ENCODE measurements at places on chromosomes 12 and 14.

DNA sequence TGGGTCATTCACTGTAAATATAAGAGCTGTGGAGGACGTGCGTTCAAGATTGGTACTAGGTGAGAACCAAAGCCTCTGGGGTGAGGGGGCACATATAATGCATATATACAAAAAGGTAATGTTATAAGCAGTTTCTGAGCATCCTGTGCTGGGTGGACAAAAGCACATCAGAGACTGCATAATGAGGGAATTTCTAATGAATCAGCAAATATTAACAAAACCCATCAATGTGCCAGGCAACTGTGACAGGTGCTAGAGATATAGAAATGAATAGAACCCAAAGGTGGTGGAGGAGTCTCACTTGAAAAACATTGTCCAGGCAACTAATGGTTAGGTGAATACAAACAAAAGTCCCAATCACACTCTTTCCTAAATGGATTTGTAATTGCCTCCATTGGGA is 74.7 kb downstream of the GPR65 start:
- DNase-seq = no peak

- DNase-seq = no peak
Observed at GRCh38 chr12:90207799-90208198, 499.2 kb upstream of the ATP2B1 start.

DNA sequence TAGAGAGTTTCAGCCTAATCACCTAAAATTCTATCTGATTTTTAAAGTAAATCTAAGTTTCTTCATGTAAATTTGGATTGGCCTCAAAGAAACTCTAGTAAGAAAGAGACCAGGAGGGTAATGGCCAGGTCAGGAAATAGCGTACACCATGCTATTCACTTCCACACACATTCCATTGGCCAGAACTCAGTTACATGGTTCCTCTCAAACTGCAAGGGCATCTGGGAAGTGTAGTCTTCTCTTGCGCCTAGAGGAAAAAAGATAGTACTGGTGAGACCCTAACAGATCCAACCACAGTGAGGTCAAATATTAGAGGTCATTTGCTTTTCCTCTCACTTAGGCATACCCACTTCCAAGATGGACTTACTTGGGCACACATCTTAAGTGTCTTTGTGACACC is 39.1 kb downstream of the MBIP start:
- DNase-seq = no peak

DNA sequence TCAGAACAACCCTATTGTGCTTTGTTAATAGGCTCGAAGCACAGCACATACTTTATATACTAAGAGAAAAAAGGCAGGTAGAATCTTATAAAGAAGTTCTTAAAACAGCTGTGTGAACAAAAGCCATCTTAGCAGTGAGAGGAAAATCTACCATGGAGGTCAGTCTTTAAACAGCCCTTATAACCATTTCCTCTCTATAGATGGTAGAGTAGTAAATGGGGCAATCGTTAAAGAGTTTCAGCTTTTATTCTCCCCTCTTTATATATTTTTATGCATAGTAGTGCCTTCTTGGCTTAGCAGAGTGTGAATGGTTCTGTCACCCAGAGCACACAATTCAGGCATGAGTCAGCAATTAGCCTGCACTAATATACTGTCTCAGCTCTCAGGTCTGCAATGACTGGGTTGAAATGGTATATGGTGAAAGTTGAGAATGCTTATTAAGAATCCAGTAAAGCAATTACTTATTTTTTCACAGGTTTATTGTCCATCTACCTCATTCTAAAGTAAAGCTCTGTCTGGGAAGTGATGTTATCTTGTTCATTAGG is 305.0 kb downstream of the NELL2 start:
- DNase-seq = no peak

DNA sequence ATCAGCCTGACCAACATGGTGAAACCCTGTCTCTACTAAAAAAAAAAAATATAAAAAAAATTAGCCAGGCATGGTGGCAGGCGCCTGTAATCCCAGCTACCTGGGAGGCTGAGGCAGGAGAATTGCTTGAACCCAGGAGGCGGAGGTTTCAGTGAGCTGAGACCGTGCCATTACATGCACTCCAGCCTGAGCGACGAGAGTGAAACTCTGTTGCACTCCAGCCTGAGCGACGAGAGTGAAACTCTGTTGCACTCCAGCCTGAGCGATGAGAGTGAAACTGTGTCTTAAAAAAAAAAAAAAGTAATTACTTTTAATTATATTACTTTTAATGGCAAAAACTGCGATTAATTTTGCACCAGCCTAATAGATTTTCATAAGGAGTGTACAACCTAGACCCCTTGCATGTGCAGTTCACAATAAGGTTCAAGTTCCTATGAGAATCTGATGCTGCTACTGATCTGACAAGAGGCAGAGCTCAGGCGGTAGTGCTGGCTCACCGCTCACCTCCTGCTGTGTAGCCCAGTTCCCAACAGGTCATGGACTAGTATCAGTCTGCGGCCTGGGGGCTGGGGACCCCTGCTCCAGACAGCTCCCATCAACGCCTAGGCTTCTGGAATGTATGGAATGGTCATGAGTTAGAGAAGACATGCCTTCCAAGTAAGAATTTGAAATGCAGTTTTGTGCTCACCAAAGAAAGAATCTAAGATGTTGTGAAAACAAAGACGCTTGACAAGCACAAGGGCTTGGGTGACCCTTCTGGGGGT is 10.1 kb downstream of the LTB4R start:
- DNase-seq = no peak

GRCh38 chr14:90288651-90289355 is 32.5 kb downstream of the PSMC1 start:
- no peak for DNase-seq

DNA sequence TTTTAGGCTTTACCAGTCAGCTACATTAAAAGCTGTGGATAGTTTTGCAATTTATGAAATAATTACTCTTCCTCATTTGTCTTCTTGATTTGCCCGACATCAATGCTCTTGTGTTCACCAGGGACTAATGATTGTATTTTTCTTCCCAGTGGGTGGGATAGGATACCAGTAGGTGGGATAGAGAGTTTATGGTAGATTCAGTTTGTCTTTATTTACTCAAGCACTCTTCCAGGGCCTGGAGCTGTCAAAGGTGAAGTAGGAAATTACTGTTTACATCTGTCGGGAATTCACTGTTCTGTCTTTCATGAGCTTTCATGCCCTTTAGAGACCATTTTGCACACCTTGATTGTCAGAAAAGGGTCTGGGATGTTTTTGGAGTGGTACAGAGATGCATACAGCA is 36.6 kb downstream of the ETV6 start:
- no peak for DNase-seq
